Stimulated activated CD4-positive, alpha-beta T cell treated with anti-CD3 and anti-CD28 coated beads, Interleukin-2, amount 100 ng/mL, for 24 hours (primary cell): ENCODE measurements at places on chromosomes 12 and 14.
A peak's percentile ranks its signal among the peaks of the same experiment; 100 is the strongest.

- no peak for DNase-seq
Measured at GRCh38 chr14:90023176-90023896, 38.5 kb upstream of the KCNK13 start.

DNA sequence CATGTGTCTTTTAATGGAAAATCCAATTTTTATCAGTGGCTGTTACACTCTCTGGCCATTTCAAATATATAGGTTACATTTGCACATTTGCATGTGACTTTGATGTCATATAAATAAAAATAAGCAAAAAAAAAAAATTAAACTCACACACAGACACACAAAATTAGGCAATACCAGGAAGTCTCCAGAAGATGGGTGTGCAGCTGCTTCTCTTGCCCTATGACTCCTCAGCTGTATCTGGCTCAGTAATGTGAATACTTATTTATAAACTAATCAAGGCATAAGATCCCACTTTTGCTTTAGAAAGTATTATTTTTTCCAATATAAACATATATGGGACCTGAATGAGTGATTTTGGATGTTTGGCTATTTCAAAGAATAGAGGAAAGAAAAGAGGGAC is 461.1 kb downstream of the LRIG3 start:
- DNase-seq = no peak

GRCh38 chr12:87794854-87795253 is 234.3 kb downstream of the C12orf50 start:
- no peak for DNase-seq

DNA sequence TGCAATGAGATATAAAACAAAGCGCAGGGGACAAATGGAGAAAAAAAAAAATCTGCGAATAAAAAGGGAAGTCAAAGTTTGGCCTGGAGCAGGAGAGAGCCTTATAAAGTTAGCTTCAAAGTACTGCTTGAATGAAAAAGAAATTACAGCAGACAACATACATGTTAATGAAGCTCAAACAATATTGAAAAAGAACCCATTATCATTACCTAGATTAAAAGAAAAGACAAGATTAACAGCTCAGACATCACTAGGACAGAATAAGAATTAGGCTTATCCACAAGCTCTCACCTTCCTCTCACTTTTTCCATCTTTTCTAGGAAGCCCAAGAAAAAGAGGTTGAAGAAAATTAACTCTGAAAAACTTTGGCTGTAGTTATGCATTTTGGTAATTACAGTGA is 503.5 kb downstream of the ETNK1 start:
- no peak for DNase-seq

DNA sequence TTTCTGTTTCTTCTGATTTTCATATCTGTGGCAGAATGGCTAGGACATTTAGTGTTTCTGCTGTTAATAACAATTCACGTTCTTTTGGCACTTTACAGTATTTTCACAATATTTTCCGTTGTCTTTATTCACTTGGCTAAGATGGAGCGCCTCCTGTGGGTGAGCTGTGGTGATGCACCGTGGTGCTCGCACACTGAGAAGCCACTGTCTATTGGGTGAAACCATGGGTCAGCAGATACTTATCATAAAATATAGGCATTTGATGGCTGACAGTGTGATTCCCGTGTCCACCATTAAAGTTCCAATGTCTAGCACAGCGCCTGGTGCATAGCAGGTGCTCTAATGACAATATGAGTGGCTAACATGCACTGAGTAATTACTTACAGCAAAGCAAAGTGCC is 141.8 kb downstream of the VRK1 start:
- DNase-seq = peak; percentile 18

DNA sequence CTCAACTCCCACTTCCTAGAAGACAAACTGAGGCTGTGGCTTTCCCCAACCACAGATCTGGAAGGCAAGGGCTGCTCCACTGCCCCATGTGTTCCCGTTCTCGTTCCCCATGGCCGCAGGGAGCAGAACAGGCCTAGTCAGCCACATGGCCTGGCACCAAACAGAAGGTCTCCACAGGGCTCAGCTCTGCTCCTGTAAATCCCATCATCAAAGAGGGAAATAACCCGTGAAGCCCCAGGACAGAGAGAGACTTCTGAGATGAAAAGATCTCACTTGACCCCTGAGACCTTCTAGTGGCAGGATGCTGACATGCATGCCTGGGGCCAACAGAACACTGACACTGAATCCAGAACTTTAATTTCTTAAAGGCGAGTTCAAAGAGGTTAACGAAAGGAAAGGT is 68.9 kb downstream of the BCL11B start:
- DNase-seq = no peak

DNA sequence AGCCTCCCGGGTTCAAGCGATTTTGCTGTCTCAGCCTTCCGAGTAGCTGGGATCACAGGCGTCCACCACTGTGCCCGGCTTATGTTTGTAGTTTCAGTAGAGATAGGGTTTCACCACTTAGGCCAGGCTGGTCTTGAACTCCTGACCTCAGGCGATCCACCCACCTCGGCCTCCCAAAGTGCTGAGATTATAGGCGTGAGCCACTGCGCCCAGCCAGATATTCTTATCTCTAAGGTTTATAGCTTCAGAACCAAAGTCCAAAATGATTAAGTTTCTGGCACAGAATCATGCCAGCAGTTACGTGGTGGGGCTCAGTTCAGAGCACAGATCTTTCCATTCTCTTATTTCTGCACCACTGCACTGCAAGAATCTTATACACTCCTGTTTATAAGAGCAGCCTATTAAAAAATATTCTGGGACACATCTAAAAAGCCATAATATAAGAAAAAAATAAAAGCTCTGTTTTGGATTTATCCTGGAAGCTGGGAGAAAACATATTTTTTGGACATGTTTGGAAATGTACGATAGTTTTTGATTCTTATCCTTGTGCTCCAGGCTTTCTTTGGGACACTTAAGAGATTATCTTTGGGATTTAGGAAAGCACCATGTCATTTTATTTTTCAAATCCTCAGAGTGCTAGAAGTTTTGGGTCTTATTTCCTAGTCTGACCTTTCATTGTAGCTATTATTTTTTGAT is 129.6 kb downstream of the LMNTD1 start:
- DNase-seq = no peak

GRCh38 chr14:96497586-96497985 is 4.6 kb upstream of the PAPOLA start:
- DNase-seq = no peak

GRCh38 chr12:105835580-105836241 is 303.0 kb downstream of the NUAK1 start:
- no peak for DNase-seq

DNA sequence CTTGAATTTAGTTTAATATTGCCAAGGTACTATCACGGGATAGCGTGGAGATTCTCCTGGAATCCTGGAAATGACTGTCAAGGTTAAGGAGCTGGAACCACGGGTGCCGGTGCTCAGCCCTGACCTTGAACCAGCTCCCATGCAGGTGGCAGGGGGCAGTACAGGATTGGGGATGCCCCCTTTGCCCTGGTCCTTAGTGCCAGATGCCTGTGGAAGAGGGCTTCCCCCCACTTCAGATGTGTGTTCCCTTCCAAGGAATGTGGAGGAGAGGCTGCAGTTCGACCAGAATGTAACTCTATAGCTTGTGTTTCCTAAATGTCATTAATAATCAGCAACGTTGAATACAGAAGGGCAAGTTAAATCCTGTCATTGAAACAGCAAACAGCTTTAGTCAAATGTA is 258.9 kb downstream of the VRK1 start:
- DNase-seq = peak; percentile 7

DNA sequence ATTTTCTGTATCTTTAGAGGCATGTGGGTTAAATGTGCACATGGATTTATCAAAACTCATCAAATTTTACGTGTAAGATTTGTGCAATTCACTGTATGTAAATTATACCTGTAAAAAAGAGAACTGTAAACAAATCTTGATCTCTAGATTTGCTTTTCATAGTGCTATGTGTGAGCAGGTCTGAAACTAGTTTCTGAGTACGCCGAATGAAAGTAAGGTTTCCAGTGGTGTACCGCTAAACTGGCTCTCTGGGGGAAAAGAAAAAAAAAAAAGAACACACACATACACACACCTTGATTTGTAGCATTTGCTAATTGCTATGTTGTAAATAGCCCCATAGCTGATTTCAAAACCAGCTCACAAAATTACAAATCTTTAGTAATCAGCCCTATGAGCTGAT is 8.6 kb upstream of the SLC41A2 start:
- no peak for DNase-seq

DNA sequence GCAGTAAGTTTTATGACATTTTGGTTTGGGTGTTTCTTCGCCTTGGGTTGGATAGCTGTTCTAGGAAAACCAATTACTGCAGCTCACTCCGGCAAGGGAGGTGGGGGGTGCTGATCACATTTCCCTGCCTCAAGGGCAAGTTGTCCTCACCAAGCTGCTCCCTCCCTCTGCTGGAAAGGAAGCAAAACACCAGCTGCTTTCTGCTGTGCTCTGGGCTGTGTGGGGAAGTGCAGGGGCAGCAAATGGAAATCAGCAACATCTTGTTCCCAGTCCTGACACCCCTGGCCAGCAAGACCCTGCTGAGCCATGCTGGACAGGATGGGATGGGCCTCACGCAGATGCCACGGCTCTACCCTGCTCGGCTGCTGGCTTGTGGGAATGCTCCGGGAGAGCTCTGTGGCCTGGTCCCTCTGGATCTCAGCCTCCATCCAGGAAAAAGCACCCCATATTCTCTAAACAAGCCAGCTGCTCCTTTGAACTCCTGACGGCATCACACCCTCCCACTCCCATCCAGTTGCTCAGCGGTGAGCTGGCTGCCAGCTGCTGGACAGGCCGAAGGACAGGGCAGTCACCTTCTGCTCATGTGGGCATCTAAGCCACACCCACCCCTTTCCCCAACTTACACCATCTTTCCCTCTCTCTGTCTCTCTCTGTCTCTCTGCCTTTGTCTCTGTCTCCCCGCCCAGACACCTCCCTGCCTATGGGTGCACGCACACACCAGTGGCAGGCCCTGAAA is 52.4 kb upstream of the EIF5 start:
- DNase-seq = no peak

DNA sequence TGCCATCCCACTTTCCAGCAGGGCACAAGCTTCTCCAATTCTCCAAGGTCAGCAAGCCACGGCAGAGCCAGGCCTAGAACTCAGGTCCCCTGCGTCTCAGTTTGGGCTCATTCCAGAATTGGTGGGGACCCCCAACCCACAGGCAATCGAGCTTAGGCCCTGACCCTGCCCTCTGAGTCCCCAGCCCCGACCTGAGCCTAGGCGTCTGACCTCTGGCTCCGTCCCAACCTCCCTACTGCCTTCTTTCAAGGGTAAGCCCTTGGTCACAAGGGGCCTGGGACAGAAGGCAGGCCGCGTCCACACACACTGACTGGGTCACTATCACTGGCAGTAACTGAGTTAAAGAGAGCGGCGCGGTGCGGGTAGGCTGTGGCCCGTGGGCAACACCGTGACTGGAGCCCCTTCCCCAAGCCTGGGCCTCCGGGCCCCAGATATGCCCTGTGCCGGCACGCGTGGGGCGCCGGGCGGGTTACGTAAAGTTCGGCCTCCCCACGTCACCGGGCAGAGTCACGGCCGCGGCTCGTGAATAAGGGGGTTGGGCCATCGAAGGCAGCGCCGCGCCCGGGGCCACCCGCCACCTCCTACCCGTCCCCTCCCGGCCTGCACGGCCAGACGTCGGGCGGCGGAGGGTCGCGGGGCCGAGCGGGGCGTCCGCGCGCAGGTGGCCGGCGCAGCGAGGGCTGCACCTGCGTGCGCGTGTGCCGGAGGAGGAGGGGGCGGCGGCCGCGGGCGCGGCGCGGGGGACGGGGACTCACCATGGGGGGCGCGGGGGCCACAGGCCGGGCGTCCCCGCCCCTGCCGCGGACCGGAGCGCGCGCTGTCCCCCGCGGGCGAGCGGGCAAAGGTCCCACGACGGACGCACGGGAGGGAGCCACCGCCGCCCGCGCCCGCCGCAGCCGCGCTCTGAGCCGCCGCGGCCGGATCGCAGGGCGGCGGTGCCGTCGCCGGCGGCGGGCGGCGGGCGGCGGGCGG is 516 bp downstream of the ANKRD9 start:
- peak; percentile 45 for DNase-seq

- no peak for DNase-seq
Measured at GRCh38 chr12:56152756-56153677, 630 bp downstream of the MYL6B start.

- no peak for DNase-seq
Measured at GRCh38 chr12:115370207-115370606, 686.2 kb upstream of the TBX3 start.

- DNase-seq = no peak
Measured at GRCh38 chr14:39102265-39102968, 618 bp downstream of the SEC23A start.

DNA sequence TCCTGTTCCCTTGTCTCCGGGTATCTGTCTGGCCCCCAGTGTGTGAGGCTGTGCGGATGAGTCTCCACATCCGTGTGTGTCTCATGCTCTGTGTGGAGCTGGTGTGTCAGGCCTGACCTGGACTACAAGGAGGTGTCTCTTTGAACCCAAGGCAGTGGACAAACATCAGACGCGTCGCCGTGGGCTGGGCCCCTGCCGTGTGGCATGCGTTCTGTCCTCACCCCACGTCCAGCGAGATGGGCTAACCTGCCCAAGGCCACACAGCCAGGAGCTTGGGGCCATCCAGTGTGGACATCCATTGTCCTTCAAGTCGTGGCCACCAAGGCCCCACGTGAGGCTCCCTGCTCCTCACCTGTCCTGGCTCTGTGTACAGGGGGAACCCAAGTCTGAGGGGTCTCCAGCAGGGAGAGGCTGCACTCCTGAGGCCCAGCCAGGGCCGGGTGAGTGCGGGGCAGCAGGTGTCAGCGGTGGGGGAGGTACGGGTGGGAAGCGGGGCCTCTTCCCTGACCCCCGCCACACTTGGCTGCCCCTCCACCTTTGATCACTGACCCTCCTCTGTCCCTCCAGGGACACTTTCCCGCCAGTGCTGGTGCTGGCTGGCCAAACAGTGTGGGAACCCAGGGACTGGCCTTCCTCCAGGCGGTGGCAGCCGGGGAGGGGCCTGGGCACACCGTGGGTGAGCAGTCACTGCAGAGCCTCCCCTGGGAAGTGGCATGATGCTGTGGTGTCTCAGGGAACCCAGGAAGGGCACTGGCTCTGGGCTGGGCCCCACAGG is 48.5 kb downstream of the CYP46A1 start:
- DNase-seq = no peak

DNA sequence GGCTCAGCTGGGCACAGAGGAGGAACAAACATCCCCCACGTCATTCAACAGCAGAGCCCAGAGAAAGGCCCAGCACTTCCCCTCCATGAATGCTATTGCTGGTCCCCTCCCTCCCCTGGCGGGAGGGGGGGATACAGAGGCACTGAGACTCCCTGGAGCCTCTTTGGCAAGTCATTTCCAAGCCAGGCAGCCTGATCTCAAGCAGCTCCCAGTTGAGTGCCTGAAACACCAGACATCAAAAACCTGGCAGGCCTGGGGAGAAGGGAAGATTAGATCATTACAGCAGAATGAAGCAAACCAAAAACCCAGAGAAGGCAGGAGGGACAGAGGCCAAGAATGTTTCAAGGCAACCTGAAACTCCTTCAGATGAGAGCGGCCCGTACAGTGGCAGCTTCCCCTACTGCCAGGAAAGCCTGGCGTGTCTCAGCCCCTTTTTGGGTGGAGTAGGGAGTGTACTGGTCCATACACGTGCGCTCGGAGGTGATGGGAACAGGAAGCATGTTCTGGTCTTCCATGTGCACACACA is 92.1 kb downstream of the LRRC74A start:
- DNase-seq = no peak
